Head of caudate nucleus (tissue), 42 donors: ENCODE measurements at places on chromosomes 2 and 18.

DNA sequence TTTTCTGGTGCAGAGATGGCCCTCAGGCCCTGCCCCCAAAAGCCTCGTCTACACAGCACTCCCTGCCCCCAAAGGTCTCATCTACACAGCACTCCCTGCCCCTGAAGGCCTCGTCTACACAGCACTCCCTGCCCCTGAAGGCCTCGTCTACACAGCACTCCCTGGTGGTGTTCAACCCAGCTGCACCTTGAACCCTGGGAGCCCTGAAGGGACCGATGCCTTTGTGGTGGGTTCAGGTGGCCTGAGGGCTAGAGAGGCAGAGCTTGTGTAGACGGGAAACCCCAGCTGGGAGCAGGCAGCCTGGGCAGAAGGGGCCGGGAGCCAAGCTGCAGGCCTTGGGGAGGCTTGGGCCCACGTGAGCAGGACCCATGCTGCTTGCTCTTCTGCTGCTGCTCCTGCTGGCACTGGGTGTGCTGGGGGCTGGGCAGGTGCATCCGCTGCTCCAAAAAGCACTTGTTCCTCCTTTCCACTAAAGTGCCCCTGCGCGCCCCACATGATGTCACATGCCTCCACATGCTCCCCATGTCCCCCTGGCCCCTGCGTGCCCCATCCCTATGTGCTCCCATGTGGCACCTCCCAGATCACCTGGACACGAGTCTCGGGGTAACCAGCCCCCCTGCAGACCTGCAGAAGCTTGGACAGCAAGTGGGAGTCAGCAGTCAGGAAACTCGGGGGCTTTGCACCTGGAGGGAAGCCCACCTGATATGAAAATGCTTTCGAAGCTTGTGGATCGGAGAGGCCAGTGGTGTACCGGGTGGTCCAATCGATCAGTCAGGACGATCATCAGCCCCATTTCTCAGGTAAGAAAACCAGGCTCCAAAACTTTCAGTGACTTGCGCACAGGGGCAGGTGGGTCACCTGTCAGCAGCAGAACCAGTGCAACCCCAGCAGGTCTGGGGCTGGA, 94.9 kb upstream of the CTDP1 start:
- DNase-seq, result no peak

- DNase-seq, result peak; percentile 83
Observed at GRCh38 chr2:219177552-219178376, at the start of gene RETREG2. RETREG2 (plus strand) TSS chr2:219178275; CDS start chr2:219178353, 78 bp downstream.

GRCh38 chr2:23709311-23709710, 217.6 kb downstream of the ATAD2B start:
- DNase-seq, result no peak

DNA sequence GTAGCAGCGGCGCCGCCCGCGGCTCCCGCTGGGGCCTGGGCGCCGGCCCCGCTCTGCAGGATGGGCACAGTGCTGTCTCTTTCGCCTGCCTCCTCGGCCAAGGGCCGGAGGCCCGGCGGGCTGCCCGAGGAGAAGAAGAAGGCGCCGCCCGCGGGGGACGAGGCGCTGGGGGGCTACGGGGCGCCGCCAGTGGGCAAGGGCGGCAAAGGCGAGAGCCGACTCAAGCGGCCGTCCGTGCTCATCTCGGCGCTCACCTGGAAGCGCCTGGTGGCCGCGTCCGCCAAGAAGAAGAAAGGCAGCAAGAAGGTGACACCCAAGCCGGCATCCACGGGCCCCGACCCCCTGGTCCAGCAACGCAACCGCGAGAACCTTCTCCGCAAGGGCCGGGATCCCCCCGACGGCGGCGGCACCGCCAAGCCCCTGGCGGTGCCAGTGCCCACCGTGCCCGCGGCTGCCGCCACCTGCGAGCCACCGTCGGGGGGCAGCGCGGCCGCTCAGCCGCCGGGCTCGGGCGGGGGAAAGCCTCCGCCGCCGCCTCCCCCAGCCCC, 369 bp downstream of the CDK5R2 start:
- no peak for DNase-seq

GRCh38 chr2:101185656-101186055, 34.5 kb upstream of the TBC1D8 start:
- DNase-seq, result no peak

- DNase-seq, result no peak
Observed at GRCh38 chr18:49854681-49855080, 41.3 kb upstream of the ACAA2 start.

DNA sequence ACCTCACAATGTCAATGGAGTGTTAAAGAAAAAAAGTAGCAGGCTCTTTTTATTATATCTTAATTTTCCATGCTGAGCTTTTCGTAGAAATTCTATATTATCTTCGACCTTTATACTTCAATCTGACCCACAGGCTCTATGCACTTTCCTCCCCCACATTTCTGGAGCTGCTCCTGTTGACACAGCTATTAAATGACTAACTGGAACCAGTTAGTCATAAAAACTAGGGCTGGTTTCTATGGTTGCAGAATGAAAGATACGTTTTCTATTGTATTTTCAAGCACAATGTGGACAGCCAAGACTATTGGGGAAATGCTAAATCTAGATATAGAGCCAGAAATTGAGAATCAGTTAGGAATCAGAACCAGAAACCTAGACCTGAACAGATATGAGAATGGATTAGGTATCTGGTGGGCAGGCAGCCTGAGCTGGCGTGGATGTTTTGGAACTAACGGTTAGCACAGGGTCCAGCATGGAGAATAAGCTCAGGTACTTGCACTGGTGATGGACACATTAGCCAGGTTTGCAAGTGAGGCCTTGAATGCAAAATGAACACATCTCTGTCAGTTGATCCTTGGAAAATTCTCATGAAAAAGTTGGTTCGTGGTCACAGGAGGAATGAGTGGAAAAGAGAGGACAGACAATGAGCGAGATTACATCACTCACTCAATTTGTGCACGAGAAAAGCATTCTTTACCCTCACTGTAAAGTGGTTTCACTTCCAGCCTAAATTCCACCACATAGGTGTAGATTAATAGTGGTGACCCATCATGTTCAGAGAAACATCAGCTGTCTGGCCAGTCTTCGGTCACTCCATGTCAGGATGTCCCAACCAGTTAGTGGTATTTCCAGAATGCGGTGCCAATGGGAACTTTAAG, 144.6 kb upstream of the EPHA4 start:
- DNase-seq, result no peak

GRCh38 chr18:23956483-23956882, 58.1 kb upstream of the TTC39C start:
- DNase-seq, result no peak

GRCh38 chr2:95025406-95026319, at the start of gene MAL:
MAL (plus strand) TSS chr2:95025708; CDS start chr2:95025793, 85 bp downstream.
- DNase-seq, result peak; percentile 80

DNA sequence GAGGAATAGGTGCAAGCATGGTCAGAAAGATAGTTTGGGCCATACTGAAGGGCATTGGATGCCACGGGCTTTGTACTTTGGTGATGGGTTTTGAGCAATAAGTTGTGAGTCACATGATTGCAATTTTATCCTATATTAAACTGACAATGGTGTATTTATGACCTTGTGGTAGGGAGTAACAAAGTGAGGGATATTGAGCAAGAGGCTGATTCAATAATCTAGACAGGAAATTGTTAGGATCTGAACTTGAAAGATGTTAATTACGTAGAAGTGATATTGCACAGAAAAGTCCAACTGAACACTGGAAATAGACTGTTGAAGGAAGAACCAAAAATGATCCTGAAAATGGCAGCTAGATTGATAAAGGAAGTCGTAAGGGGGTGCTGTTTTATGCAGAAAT, 46.6 kb upstream of the TCF4 start:
- no peak for DNase-seq

- DNase-seq, result no peak
Observed at GRCh38 chr2:112843836-112844235, 7.3 kb upstream of the IL1B start.

DNA sequence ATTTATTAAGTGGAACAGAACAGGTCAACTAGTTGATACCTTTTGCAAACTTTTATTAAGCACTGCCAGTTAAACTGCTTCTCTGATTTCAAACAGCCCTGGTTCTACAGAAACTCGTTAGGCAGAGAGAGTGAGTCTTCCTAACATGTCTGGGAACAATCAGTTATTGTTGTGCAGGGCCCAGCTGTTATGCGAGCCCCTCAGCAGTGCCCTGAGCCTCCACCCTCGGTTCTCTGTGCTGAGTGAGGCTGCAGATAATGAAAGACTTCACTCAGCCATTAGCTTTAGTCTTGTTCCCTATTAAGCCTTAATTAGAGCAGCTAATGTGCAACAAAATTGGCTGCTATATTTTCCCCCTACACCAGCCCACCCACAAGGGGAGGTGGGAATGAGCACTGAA, 39.6 kb downstream of the KCTD18 start:
- DNase-seq, result peak; percentile 66

GRCh38 chr2:214246417-214246816, 164.4 kb upstream of the VWC2L start:
- DNase-seq, result no peak

- DNase-seq, result no peak
Observed at GRCh38 chr2:98348066-98348561, 1.9 kb downstream of the CNGA3 start.

GRCh38 chr2:152064001-152064400, 34.8 kb downstream of the CACNB4 start:
- DNase-seq, result no peak

- DNase-seq, result no peak
Observed at GRCh38 chr2:2853346-2853745, 522.3 kb upstream of the MYT1L start.

- DNase-seq, result no peak
Observed at GRCh38 chr2:73451263-73451972, 65.8 kb downstream of the ALMS1 start.

DNA sequence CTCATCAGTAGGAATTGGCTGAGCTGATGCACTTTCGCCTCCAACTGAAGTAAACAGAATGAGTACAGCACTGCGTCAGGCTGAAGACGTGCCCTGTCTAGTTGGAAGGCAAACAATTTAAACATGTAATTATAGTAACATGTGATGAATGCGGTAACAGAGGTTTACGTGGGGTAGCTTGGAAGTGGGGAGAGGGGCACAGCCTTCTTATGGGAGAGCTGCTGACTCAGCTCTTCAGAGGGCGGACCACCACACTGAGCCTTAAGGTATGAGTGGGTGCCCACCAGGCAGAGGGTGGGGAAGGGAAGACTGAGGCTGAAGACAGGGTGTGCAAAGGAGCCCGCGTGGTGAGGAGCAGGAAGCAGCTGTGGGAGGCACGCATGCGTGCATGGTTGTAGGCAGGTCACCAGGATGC, 6.2 kb upstream of the EHD3 start:
- DNase-seq, result no peak

DNA sequence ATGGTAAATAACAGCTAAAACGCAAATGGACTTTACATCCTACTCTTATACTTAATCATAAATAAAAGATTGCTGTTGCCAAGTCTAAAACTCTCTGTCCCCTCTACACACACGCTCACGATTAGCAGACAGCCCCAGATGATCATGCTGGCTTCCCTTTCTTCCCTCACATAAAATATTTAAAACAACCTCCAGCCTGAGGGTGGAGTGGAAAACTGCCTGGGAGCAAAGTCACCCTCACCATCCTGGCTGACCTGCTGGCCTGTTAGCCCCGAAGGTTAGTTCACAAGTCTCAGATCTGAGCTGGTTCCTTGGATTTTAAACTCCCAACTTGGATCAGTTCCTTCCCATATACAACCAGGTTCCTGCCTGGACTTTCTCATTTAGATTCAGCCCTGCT, 288.2 kb downstream of the NBAS start:
- no peak for DNase-seq

DNA sequence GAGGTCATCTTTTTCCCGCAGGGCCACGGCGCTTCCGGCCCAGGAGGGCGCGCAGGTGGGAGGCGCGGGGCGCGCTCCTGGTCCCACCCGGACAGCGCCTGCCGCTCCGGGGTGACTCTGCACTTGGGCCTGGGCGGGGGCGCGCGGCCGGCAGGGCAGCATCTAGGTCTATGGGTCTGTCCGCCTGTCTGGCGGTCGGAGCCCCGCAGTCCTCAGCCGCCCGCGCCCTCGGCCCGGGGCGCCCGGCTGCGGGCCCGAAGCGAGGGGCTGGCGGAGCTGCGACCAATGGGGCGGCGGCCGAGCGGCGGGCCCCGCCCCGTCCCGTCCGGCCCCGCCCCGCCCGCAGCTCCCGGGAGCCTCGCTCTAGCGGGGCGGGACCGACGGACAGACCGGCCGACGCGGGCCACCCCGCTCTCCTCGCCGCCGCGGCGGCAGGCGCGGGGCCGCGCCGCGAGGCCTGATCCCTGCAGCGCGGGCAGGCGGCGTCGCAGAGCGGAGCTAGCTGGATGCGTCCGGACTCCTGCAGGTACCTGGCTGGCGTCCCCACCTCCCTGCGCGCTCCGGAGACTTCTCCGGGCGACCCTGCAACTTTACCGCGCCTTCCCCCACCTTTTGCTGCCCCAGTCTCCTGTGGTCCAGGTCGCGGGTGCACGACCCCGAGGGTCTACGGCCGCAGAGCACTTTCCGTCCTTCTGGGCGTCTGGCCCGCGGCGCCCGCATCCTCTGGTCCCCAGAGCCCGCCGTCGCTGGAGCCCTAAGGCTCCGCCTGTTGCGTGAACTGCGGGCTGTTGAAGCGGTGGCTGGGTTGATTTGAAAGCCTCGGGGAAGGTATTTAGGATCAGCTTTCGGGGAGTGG, at the start of gene KCNS3:
Gene KCNS3, plus strand, starts transcription at position 387 of the 856 bp plus-strand sequence. CDS start 52,342 bp downstream, outside the sequence.
- DNase-seq, result no peak

DNA sequence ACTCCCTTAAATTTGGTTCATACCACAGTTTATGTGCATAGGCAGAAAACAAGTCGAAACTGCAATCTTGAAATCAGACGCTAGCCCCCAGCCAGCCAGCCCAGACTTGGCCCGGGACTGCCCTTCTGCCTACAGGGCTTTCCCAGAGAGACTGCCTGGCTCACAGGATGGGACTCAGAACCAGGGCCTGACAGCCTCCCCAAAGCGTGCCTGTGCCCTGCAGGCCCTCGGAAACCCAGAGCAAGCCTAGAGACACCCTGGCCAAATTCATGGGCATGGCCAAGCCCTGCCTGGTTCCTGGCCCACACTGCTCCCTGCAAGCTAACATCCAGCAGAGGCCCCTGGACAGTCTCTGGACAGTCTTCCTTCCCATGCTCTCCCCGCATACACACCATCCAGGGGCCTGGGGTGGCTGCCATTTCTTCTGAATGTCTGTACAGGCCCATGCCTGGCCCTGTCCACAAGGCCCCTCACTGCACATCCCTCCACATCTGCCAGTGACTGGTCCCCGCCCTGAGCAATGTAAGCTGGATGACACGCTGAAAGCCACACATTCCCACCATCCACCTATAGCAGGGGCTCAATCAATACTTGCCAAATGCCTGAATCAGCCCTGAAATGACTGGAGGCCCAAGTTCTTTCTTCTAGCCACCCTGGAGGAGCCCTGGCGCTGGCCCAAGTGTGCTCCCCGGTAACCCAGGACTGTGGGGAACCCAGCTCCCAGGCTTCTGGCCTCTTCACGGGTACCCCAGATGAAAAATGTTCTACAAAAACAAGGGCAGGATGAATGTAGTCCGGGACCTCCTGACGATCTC, 73.1 kb downstream of the HDAC4 start:
- DNase-seq, result no peak

GRCh38 chr2:190352668-190353536, 9.5 kb downstream of the INPP1 start:
- peak; percentile 32 for DNase-seq

- no peak for DNase-seq
Observed at GRCh38 chr2:127108090-127108523, 1.2 kb upstream of the BIN1 start.
